Left lobe of liver (tissue), 2 donors: ENCODE measurements at places on chromosomes 7 and 10. TPM values are rescaled to one million over a fixed set of nuclear protein-coding genes. Genes with fewer than 3 reads are reported as not detected.

DNA sequence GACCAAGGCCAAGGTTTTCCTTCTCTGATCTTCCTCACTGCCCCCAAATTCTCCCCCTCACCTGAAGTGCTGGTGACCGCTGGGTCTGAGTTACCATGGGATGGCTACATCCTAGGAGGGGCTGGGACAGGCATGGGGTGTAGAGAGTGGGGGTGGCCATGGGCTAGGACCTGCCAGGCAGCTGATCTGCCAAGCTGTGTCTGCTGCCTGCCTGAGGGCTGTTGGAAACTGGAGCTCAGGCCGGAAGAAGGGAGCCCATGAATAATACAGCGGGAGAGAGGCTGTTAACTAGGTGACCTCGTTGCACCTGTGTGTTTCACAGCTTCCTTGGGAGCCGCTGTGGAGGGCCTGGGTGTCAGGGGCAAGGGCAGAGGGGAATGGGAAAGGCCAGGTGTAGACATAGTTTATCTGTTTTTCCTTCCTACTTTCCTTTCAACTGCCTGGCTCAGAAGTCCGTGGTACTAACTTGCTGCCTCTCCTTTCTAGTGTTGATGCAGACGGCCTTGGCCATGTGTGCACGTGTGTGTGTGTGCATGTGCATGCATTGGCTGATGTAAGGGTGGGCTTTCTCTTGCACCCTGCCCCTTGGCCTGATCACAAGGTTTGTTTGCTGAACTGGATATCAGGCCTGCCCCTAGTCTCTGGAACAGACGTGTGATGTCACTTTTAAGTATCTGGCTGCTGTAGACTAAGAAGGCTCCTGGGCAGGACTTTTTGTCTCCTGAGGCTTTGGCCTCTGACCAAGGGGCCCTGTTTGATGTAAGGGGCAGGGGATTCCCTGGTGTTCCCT lies 11.9 kb downstream of the CDH23 start:
- DNase-seq: peak; percentile 22

The ZDHHC6 gene
- 11.4 TPM for total RNA-seq

GRCh38 chr10:108902619-108903285 lies 1020.6 kb downstream of the XPNPEP1 start:
- no peak for DNase-seq

The TMEM225B gene
- total RNA-seq: 0.18 TPM

The FXYD4 gene
- total RNA-seq: not detected

GRCh38 chr7:16923019-16923418 lies 41.2 kb upstream of the AGR3 start:
- no peak for DNase-seq

The KLF14 gene
- total RNA-seq: not detected

GRCh38 chr10:96743988-96744585 lies 23.8 kb upstream of the PIK3AP1 start:
- peak; percentile 21 for DNase-seq

The ADRA2A gene
- 0.53 TPM for total RNA-seq

GRCh38 chr7:76285604-76286374 lies 16.7 kb upstream of the HSPB1 start:
- DNase-seq: no peak

- no peak for DNase-seq
Measured at GRCh38 chr10:14378387-14378960, 47.8 kb upstream of the FRMD4A start.

GRCh38 chr10:82462910-82463551 lies 588.0 kb downstream of the NRG3 start:
- no peak for DNase-seq

DNA sequence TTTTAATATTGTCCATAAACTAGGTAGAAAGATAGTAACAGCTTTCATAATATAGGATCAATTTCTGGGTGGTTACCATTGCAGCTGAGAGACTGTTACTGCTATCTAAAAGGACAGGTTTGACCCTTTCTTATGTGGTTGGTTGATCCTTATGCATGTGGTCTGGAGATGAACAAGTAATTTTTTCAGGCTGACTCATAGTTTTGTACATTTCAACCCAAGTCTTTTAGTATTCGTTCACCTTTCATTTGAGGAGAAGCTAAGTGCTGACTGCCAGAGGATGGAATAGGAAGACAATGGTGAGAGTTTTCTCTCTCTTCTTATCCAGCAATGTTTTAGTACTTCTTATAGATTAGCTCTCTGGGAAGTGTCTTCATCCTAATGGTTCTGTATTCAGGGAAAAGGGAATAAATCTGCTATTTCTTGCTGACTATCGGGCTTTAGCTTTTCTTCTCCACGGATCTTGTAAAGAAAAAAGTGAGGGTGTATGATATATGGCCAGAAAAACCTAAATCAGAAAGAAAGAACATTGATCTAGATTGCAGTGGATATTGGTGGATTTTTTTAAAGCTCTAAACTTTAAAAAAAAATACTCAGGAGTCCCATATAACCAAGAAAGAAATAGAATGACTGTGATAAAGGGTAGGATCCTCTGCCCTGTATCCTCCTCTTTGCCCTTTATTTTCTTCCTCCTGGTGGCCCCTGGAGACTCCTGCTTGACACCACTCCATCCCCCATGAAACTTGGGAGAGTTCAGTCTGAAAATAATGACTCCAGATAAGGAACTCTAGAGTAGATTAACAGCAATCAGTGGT lies 88.0 kb downstream of the CPED1 start:
- no peak for DNase-seq

GRCh38 chr7:130262448-130262847 lies 4.2 kb upstream of the CPA2 start:
- no peak for DNase-seq

DNA sequence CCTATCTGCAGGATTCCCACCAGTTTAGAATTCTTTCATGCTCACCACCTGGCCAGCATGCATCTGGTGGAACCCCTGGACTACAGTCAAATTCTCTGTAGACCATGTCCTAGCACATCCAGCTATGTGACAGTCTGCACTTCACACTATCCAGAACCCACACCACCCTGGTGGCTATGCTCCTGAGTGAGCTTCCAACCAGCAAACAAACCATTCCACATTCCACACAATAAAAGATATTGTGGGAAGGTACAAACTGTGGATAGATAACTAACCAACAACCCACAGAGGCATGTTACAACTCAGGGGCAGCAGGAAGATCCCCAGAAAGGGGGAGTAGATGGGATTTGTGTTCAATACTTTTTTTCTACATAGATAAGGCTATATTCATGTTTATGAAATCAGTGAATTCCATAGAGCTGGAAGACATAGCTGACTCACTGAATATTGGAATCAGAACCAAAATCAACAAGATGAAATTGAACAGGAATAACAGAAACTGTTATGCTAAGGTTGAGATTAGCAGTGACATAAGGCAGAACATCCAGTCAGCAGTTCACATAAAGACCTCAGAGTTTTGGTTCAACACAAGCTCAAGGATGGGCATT lies 72.5 kb downstream of the LRRC17 start:
- no peak for DNase-seq

- DNase-seq: no peak
Measured at GRCh38 chr10:33095867-33096815, 138.1 kb upstream of the ITGB1 start.

GRCh38 chr10:94239696-94240095 lies 123.0 kb downstream of the NOC3L start:
- DNase-seq: no peak

- no peak for DNase-seq
Measured at GRCh38 chr10:49009199-49009979, 69.7 kb upstream of the LRRC18 start.

- DNase-seq: no peak
Measured at GRCh38 chr7:122597277-122597676, 101.6 kb downstream of the RNF133 start.

DNA sequence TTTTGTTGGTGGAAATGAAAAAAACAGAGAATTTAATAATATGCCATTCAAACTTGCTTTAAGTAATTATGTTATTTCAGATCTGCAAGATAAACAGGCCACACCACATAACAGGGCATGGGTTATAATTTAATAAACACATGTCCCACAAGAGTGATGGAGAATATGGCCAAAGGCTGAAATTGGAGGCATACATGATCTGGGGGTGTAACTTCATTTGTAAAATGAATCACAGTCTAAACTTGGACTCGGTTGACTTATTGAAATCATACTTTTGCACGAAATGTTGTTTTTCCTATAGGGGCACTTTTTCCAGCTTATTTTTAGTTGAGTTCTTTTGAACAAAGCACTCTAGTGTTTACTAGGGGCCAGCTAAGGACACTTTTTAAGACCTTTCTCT lies 151.6 kb downstream of the TMEM26 start:
- no peak for DNase-seq

The CALML3 gene
- not detected for total RNA-seq

DNA sequence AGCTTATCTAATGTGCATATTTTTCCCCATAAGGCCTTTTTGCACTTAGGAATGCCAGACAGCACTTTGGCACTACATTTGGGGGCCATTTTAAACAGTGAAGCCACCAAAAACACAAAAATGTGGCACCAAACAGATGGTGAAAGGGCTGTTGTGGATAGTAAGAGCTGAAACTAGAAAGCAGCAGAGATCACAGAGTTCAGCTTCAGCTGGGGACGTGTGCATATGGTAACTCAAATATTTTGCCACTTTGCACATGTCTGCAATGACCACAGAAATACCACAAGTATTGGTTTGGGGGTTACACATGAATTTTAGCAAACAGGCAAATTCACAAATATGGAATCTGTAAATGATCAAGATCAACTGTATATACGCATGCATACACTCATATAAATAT lies 72.8 kb downstream of the PODXL start:
- no peak for DNase-seq

- no peak for DNase-seq
Measured at GRCh38 chr7:45161842-45162241, 4.3 kb downstream of the RAMP3 start.

DNA sequence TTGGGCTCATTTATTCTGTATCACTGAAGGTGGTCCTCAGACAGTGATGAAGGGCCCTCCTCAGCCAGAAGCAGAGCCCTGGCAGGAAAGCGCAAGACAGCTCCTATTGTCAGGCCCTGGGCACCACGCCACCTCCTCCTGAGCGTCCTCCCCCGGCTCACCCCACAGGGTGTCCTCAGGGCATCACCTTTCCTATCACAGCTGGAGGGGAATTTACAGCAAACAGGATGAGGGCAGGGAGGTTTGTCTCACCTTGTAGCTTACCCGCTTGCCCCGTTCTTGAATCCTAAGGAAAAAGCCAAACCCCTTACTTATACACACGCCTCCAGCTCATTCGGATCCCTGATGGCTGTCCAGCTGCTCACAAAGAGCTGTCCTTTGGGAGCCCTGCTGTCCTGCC lies 50.2 kb upstream of the LANCL2 start:
- no peak for DNase-seq

DNA sequence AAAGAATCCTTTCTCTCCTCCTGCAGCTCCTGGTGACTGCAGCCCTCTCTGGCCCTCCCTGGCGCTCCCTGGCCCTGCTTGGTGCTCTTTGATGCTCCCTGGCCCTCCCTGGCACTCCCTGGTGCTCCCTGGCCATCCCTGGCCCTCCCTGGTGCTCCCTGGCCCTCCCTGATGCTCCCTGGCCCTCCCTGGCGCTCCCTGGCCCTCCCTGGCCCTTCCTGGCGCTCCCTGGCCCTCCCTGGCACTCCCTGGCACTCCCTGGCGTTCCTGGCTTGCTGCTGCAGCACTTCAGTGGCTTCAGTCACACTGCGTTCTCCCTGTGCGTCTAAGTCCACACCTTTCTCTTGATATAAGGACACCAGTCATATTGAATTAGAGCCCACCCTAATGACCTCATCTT lies 15.2 kb upstream of the FGFR2 start:
- DNase-seq: no peak

- no peak for DNase-seq
Measured at GRCh38 chr10:26857991-26858706, 2.6 kb downstream of the ABI1 start.

GRCh38 chr7:1085910-1086421 lies 1.9 kb upstream of the GPER1 start:
- DNase-seq: no peak

GRCh38 chr10:75922435-75922834 lies 491.0 kb downstream of the LRMDA start:
- no peak for DNase-seq

DNA sequence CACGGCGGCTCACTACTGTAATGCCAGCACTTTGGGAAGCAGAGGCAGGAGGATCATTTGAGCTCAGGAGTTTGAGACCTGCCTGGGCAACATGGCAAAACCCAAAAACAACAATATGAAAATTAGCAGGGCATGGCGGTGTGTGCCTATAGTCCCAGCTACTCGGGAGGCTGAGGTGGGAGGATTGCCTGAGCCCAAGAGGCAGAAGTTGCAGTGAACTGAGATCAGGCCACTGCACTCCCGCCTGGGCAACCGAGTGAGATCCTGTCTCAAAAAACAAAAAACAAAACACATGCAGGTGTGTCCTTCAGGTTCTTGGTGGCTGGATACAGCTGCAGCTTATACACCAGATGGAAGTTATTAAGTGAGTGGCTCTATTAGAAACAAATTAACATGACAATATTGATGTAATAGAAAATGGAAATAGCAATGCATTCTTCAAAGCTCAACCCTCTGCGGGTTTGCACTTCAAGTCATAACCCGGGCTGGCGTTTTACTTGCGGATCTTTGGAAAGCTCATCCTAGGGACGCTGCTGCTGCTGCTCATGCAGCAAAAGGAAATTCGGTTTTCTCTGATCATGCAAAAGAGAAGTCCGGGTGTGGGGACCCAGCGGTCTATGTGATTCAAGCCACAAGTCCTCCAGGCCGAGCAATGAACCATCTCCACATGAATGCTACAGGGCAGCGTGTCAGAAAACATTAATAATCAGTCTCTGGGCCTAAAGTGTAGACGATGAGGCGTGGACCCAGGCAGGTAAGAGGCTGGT lies 281.9 kb downstream of the PRPF18 start:
- no peak for DNase-seq

DNA sequence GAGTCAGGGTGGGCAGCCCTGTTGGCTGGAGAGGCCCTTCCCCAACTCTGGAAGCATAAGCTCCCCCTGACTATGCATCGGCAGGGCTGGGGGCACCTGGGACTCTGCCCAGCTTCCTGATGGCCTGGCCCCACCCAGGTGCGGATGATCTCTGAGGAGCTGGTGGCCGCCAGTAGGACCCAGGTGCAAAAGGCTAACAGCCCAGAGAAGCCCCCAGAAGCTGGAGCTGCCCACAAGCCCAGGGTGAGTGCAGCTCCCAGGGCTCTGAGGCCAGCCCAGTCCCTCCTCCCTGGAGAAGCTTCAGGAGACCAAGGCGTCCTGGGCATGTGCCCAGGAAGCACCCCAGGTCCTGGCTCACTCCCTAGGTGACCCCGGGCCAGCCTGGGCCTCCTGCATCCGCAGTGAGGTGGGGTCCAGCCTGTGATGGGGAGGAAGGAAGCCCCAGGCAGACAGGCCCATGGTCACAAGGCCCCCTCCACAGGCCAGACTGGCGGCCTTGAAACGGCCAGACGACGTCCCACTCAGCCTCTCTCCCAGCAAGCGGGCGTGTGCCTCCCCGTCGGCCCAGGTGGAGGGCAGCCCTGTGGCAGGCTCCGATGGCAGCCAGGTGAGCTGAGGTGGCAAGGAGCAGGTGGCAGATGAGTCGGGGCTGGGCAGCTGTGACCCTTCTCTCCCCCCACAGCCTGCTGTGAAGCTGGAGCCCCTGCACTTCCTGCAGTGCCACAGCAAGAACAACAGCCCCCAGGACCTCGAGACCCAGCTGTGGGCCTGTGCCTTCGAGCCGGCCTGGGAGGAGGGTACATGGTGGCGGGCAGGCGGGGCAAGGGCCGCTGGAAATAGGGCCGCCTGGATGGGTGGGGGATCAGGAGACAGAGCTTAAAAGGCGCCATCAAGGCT lies 3.0 kb downstream of the LRWD1 start:
- no peak for DNase-seq
